ENCODE measurements at places on chromosomes 7 and 10.

DNA sequence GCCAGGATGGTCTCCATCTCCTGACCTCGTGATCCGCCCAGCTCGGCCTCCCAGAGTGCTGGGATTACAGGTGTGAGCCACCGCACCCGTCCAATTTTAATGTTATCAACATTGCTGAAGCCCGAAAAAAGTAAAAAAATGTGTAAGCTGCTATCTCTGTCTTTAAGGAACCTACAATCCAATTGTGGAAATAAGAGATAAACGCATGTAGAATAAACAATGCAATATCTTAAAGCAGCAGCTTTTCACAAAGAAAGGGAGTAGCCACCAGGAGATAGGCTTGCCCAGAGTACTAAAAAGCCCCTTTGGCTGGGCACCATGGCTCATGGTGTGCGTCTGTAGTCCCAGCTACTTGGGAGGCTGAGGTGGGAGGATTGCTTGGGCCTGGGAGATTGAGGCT, 282.9 kb upstream of the LYZL1 start:
- no peak for DNase-seq

DNA sequence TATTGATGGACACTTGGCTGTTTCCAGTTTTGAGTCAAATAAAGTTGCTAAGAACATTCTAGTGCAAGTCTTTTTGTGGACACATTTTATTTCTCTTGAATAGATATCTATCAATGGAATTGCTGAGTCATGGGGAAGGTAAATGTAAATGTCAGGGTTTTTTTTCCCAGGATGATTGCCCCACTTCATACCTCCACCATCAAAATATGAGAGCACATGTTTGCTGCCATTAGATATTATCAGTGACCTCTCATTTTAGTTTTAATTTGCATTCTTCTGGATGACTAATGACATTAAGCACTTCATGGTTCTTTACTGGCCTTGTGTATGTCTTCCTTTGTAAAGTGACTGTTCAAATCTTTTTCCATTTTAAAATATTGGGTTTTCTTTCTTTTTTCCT, 45.7 kb downstream of the PAPSS2 start:
- no peak for DNase-seq

- DNase-seq, result no peak
These were observed 205.0 kb downstream of the FANK1 start for GRCh38 chr10:126101325-126101724.

DNA sequence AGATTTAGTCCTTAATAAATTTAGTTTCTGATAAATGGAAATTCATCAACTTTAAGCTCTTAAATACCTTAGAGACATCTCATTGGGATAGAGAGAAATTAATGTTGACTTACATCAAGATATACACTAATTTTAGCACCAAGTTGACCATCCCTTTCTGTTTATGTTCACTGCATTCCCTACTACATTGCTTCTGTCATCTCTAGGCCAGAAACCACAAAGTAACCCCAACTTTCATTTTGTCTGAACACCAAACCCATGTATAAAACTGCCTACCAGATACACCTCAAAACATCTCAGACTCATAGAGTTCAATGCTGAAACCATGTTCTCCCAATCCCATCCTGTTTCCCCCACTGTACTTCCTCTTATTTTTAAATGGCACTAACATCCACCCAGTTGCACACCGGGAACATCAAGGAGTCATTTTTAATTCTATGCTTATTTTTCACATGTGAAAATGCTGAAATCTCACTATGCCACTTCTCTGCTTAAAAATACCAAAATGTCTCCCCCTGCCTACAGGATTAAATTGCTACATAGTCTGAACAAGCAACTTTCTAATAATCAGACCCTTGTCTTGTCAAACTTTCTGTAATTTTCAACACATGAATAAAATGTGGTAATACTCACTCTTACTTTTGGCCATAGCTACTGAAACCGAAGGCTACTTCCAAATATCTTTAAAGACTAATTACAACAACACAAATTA, 201.6 kb downstream of the SEMA3D start:
- no peak for DNase-seq

GRCh38 chr10:119315128-119316001, 108.0 kb downstream of the GRK5 start:
- peak; percentile 77 for DNase-seq

DNA sequence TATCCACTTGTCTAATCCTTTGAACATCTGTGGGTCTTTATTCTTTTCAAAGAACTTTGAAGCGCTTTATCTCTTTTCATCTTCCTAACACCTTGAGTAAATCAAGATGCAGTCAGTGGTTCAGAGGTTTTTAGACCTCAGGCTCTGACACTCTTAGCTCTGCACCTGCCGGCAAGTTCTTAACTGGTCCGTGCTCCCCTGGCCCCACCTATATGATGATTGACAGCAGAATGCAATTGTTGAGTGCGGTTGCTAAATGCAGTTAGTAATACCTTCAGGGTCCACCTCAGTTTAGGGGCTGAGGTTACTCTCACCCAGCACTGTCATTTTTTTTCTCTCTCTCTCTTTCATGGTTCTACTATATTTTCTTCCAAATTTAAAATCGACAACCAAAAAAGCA, 854.2 kb upstream of the AUTS2 start:
- DNase-seq, result no peak

GRCh38 chr7:94170836-94171235, 166.7 kb upstream of the BET1 start:
- DNase-seq, result no peak

GRCh38 chr10:119183664-119184412, 5.2 kb upstream of the PRDX3 start:
- no peak for DNase-seq

GRCh38 chr7:332646-333392, 42.8 kb downstream of the FOXL3 start:
- DNase-seq, result peak; percentile 90

GRCh38 chr10:104642658-104643302, 1.7 kb downstream of the SORCS3 start:
- DNase-seq, result no peak

DNA sequence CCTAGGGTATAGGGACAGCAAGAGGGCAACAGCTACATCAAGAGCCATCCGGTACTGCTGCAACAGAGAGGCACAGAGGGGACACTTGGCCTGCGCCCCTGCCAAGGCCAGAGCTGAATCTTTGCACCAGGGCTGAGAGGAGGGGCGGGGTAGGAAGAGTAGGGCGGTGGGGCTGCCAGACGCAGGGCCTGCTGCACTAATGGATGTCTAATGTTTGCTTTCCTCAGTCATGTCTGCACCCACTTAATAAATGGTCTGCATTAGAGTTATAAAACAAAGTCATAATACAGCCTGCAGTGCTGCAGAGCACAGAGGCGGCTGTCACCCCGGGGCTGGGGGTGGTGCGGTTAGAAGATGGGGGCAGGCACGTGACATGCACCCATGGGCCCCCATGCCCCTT, 42.2 kb upstream of the SLC29A3 start:
- no peak for DNase-seq

All from stimulated activated CD4-positive, alpha-beta T cell treated with anti-CD3 and anti-CD28 coated beads, Interleukin-2, amount 100 ng/mL, for 4 hours (primary cell).